ENCODE measurements at places on chromosomes 7 and 10. TPM values are rescaled to one million over a fixed set of nuclear protein-coding genes. Genes with fewer than 3 reads are reported as not detected.

NOLC1 gene
- 64.7 TPM for total RNA-seq

ANKRD1 gene
- 61.8 TPM for total RNA-seq

OR6V1 gene
- not detected for total RNA-seq

ADCYAP1R1 gene
- total RNA-seq: not detected

GSDME gene
- total RNA-seq: 25.0 TPM

DNA2 gene
- total RNA-seq: 33.3 TPM

TRUB1 gene
- total RNA-seq: 21.2 TPM

- no peaks in the 10 kb centered on the region for H3K36me3 ChIP-seq
- no peaks in the 10 kb centered on the region for H3K27me3 ChIP-seq
- H3K27ac ChIP-seq: no peak overlapping the region
- no peak overlapping the region for H3K4me3 ChIP-seq
- DNase-seq: no peak
Observed at GRCh38 chr10:124903111-124903510, 38.8 kb upstream of the ZRANB1 start.

GRCh38 chr10:21463436-21463835 lies 62.0 kb downstream of the SKIDA1 start:
- no peak overlapping the region for H3K4me3 ChIP-seq
- no peak for DNase-seq
- H3K27me3 ChIP-seq: peaks cover 3% of the 10 kb centered on the region
- no peaks in the 10 kb centered on the region for H3K36me3 ChIP-seq
- H3K27ac ChIP-seq: no peak overlapping the region

- peaks cover 58% of the 10 kb centered on the region for H3K4me1 ChIP-seq
- no peak overlapping the region for H3K27ac ChIP-seq
- no peaks in the 10 kb centered on the region for H3K36me3 ChIP-seq
- DNase-seq: no peak
Observed at GRCh38 chr10:3805201-3805790, 20.3 kb upstream of the KLF6 start.

GRCh38 chr10:71748671-71749191 lies 24.6 kb downstream of the VSIR start:
- no peak for DNase-seq
- no peaks in the 10 kb centered on the region for H3K36me3 ChIP-seq
- no peak overlapping the region for H3K4me3 ChIP-seq
- no peaks in the 10 kb centered on the region for H3K27me3 ChIP-seq

DNA sequence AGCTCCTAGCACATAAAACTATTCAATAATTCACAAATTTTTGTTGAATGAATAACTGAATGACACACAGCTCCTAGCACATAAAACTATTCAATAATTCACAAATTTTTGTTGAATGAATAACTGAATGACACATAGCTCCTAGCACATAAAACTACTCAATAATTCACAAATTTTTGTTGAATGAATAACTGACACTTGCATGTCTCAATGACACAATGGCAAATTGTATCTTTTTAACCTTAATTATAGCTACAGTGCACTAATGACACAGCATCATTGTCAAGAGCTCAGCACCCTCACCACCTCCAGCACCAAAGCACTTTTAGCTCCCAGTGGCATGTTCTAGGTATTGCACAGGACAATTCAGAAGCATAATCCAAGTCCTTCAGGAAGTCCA lies 131.6 kb downstream of the PDE1C start:
- H3K36me3 ChIP-seq: no peaks in the 10 kb centered on the region
- H3K4me1 ChIP-seq: peaks cover 12% of the 10 kb centered on the region
- H3K4me3 ChIP-seq: no peak overlapping the region
- no peak for DNase-seq
- H3K27ac ChIP-seq: no peak overlapping the region

DNA sequence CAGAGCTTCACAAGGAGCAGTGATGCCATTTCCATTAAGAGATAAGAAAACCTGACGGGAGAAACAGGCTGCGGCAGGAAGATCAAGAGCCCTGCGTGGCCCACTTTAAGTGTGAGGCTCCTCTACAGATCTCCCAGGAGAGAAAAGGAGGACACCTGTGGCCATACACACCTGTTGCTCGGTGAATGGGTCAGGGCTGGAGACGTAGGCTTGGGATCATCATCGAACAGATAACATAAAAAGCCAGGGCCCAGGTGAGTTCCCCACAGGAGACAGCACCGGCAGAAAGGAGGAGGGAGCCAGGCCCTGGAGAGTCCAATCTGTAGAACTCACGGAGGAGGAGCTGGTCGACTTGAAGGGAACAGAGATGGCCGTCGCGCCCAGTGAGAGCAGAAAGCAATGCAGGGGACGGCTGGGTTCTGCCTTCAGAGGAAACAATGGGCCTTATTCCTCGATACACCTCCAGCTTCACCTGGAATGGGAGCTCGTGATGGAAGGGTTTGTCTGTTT lies 556.8 kb downstream of the DNAJB6 start:
- no peak for DNase-seq
- H3K4me1 ChIP-seq: peaks cover 7% of the 10 kb centered on the region
- peaks cover 30% of the 10 kb centered on the region for H3K27me3 ChIP-seq
- H3K36me3 ChIP-seq: no peaks in the 10 kb centered on the region
- H3K4me3 ChIP-seq: no peak overlapping the region

DNA sequence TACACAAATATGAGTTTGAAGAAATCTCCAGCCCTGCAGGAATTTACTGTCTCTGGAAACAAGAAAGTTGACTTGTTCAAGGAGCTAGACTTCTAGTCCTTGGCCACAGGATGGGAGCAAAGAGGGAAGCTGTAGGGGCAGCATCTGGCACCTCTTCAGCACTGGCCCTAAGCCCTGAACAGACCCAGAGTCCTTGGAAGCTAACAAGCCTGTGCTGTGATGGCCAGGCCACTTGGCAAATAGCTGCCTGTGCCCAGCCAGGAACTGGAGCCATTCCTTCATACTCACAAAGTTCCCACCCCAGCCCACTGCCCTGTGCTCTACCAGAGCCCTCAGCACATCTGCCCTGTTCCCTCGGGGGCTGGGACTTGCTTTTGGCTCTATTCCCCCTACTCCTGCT lies 9.4 kb upstream of the COL13A1 start:
- peaks cover 21% of the 10 kb centered on the region for H3K27me3 ChIP-seq
- H3K27ac ChIP-seq: no peak overlapping the region
- H3K4me1 ChIP-seq: no peaks in the 10 kb centered on the region
- DNase-seq: no peak
- H3K36me3 ChIP-seq: no peaks in the 10 kb centered on the region

- H3K27me3 ChIP-seq: no peaks in the 10 kb centered on the region
- H3K36me3 ChIP-seq: no peaks in the 10 kb centered on the region
- H3K27ac ChIP-seq: peak overlapping the region; percentile 90
- no peak for DNase-seq
Observed at GRCh38 chr10:75191821-75192568, 18.6 kb upstream of the VDAC2 start.

GRCh38 chr10:23202779-23203178 lies 10.7 kb downstream of the PTF1A start:
- H3K4me1 ChIP-seq: peaks cover 60% of the 10 kb centered on the region
- peaks cover 41% of the 10 kb centered on the region for H3K27me3 ChIP-seq
- peaks cover 3% of the 10 kb centered on the region for H3K36me3 ChIP-seq
- no peak for DNase-seq
- H3K27ac ChIP-seq: no peak overlapping the region
- no peak overlapping the region for H3K4me3 ChIP-seq

DNA sequence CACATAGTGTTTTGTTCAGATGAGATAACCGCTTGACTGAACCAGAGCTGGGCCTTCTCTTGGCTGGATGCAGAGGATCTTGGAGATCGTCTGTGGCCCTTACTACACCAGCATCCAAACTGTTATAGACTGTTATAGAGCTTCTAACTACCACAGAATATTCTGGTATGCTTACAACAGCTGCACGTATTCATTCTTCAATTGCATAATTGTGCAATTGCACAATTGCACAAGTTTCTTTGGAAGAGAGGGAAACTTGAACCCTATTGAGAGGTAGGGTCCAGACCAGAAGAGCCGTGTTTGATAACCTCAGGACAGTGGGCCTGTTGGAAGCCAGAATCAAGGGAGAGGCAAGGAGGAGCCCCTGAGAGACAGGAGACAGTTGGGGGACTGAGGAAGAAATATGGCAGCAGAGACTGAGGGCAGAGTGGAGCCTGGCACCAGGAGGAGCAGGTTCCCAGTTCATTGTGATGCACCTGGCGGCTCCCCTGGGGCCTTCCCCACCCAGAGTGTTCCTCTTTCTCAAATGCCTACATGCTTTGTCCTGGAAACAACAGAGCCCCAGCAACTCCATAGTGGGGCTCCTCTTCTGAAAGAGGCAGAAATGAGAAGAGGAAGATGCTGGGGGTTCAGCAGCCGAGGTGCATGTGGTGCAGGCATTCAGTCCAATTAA lies 64.1 kb downstream of the PTPRZ1 start:
- H3K36me3 ChIP-seq: no peaks in the 10 kb centered on the region
- peaks cover 11% of the 10 kb centered on the region for H3K4me1 ChIP-seq
- no peak for DNase-seq
- peaks cover 3% of the 10 kb centered on the region for H3K27me3 ChIP-seq

DNA sequence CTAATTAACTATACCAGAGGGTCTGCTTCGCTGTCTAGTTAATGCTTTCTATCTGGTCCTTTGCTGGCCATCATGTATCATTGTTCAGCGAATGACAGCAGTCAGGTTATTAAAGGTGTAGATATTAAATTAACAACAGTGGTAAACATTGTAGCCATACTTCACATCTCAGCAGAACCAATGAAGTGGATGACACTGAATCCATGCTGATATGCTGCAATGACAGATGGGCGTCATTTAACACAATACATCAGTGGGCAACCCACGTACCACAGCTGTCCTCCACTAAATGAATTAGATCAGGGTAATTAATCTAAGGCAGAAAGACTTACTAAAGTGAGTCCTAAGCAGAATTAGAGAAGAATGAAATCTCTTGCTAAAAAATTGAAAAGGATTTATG lies 767.2 kb downstream of the NXPH1 start:
- no peaks in the 10 kb centered on the region for H3K27me3 ChIP-seq
- H3K36me3 ChIP-seq: no peaks in the 10 kb centered on the region
- H3K27ac ChIP-seq: no peak overlapping the region
- peaks cover 23% of the 10 kb centered on the region for H3K4me1 ChIP-seq
- no peak for DNase-seq
- no peak overlapping the region for H3K4me3 ChIP-seq

- peak overlapping the region; percentile 64 for H3K4me3 ChIP-seq
- H3K4me1 ChIP-seq: peaks cover 32% of the 10 kb centered on the region
- H3K36me3 ChIP-seq: peaks cover 7% of the 10 kb centered on the region
- H3K27me3 ChIP-seq: no peaks in the 10 kb centered on the region
- DNase-seq: no peak
Observed at GRCh38 chr10:132408367-132408781, 11.4 kb downstream of the PWWP2B start.

DNA sequence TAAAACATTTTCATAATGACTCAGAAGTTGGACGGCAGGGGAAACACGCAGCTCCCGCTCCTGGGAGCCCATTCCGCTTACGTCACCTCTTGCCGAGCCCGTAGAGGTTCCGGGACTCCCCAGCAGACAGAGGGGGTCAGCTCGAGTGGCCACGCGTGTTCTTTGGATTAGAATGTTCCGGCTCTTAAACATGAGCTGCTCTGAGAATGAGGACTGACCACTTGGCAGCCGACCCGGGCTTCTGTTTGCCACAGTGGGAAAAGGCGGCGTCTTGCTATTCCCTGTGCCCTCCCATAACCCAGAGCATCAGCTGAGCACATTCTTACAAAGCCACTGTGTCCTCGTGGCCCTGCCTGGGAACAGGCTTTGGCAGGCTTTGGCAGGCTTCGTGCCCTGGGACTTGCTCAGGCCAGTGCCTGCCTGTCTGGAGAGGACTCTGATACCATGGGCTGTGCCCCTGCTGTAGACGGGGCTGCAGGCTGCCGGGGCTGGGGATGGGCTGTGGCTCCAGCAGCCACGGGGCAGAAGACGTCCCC lies 40.1 kb downstream of the PFKP start:
- DNase-seq: no peak
- H3K27me3 ChIP-seq: no peaks in the 10 kb centered on the region
- no peaks in the 10 kb centered on the region for H3K4me1 ChIP-seq
- no peak overlapping the region for H3K4me3 ChIP-seq

GRCh38 chr10:50576245-50576815 lies 47.4 kb downstream of the SGMS1 start:
- H3K27me3 ChIP-seq: no peaks in the 10 kb centered on the region
- peaks cover 51% of the 10 kb centered on the region for H3K4me1 ChIP-seq
- no peak overlapping the region for H3K27ac ChIP-seq
- DNase-seq: no peak
- peaks cover 6% of the 10 kb centered on the region for H3K36me3 ChIP-seq

DNA sequence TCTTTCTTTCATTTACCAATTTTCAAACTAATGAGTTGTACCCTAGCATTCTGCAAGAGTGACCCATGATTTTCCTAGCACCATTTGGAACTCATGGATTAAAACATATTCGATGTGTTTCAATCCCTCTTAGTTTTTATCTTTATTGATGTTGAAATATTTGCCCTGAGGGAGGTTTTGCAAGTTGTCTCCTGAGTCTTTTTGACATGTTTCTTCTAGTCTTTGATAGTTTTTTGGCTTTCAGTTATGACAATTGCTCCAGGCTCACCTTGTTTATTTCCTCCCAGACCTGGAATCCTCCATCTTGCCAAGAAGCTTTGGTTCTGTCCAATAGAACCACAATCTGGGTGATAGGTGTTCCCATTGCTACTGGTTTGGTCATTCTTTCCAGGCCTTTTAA lies 327.8 kb downstream of the WDR11 start:
- no peak for DNase-seq
- H3K36me3 ChIP-seq: no peaks in the 10 kb centered on the region

DNA sequence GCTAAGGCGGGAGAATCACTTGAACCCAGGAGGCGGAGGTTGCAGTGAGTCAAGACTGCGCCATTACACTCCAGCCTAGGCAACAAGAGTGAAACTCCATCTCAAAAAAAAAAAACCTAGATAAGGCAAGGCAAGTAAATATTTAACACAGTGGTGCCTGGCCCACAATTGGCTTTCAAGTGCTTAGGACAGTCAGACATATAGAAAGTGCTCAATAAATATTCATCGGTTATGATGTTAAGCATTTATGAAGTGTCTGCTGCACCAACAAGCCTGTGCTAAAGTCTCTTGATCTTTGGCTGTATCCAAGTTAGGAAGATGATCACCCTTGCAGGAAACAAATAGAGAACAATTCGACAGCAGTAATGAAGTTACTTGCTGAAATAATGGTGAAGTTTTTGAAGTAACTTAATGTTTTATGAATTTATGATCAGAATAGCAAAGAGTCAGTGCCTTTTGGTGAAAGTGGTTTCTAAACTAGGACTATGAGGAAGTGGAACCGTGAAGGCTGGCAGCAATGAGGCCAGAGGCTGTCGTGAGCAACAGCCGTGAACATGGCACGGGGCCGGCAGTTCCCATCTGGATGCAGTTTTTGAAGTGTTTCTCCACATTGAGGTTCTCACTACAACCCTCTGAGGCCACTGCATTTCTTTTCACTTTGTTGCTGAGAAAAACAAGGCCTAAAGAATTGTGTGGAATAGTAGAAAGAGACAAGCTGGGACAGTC lies 48.1 kb upstream of the GATA3 start:
- H3K4me1 ChIP-seq: no peaks in the 10 kb centered on the region
- no peaks in the 10 kb centered on the region for H3K27me3 ChIP-seq
- peaks cover 27% of the 10 kb centered on the region for H3K36me3 ChIP-seq
- H3K27ac ChIP-seq: peak overlapping the region; percentile 14
- no peak overlapping the region for H3K4me3 ChIP-seq

- no peak overlapping the region for H3K27ac ChIP-seq
- no peaks in the 10 kb centered on the region for H3K27me3 ChIP-seq
- H3K36me3 ChIP-seq: no peaks in the 10 kb centered on the region
- no peak overlapping the region for H3K4me3 ChIP-seq
Observed at GRCh38 chr7:75876126-75876881, 2.5 kb upstream of the RHBDD2 start.
